ENCODE measurements at places on chromosomes 7 and 10.
A peak's percentile ranks its signal among the peaks of the same experiment; 100 is the strongest.

- peak; percentile 41 for DNase-seq
Measured at GRCh38 chr10:132446661-132447445, 49.9 kb downstream of the PWWP2B start.

- no peak for DNase-seq
Measured at GRCh38 chr10:118980870-118981269, 48.6 kb upstream of the NANOS1 start.

- no peak for DNase-seq
Measured at GRCh38 chr10:69096045-69096444, 8.1 kb downstream of the SRGN start.

- DNase-seq: no peak
Measured at GRCh38 chr10:128211064-128211504, 84.9 kb upstream of the MKI67 start.

DNA sequence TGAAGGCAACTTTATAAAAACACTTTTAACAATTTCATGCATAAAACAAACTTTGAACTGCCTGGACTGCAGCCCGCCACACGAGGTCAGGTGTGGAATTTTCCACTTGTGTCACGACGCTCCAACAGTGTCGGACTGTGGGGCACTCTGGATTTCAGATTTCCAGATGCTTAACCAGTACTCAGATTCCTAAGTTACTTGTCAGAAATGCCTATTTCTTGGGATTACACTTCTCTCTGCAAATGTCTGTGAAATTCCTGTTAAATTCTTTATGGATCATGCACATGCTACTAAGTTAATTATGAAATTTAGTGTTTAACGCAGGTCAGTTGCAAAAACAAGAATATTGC lies 473 bp upstream of the GPER1 start:
- no peak for DNase-seq

DNA sequence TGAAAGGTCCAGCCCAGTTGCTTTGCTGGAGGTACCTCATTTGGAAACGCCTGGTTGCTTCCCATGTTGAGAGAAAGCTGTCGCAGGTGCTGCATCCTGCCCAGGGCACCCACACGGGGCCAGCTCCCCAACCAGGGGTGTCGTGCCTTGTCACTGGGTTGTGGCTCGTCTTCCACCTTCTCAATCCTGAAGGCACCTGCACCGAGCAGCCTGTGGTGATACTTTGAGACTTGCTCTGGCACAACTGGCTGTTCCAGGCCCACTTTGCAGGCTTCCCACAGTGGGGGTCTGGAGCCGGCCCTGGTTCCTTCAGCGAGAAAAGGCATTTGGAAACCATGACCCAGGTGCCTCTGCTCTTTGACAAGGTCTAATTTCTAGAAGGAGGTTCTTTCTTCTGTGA lies 197.3 kb upstream of the PPP2R2D start:
- DNase-seq: no peak

DNA sequence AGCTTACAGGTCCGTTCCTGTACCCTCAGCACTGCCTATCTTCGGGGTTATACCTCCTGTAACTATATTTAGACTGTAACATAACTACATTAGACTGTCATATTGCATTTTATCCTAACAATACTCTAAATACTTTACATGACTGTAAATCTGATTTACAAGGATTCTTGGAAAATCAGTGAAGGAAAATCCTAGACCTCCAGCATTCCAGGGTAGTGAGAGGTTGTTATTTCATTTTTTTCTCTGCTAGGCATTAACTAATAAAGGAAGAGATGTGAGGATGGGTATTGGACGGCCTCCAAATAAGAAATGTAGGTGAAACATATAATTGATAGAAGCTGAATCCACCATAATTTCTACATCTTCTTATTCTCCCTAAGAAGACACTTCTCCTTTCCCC lies 569.4 kb downstream of the CALN1 start:
- DNase-seq: no peak
